ENCODE measurements at places on chromosomes 11 and 22.

DNA sequence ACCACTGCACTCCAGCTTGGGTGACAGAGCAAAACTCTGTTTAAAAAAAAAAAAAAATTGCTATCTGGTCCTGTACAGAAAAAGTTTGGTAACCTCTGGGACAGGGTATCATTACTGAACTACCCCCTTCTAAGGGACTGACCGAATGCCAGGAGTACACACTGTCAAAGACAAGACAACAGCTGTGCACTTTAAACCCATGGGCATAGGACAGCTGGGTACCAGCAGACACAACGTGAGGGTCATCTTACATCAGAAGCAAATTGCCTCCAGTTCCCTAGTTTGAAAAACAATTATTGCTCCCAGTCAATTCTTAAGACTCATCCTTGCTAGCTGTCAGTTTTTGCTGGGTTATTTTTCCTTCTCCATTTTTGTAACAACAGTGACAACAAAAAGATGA lies 17.8 kb downstream of the CD59 start:
- no peak for DNase-seq

- DNase-seq: no peak
These were observed 38.3 kb downstream of the USP35 start for GRCh38 chr11:78226684-78227680.

GRCh38 chr11:70434813-70435278 lies 36.5 kb downstream of the CTTN start:
- no peak for DNase-seq

GRCh38 chr11:3208272-3208671 lies 10.3 kb downstream of the MRGPRG start:
- no peak for DNase-seq

GRCh38 chr11:2211113-2211971 lies 39.7 kb upstream of the TH start:
- DNase-seq: no peak

- no peak for DNase-seq
These were observed 47.7 kb downstream of the WNT11 start for GRCh38 chr11:76158394-76159302.

- DNase-seq: no peak
These were observed 539.6 kb upstream of the CADM1 start for GRCh38 chr11:116043857-116044256.

GRCh38 chr11:6297831-6298230 lies 22.5 kb downstream of the CAVIN3 start:
- no peak for DNase-seq

GRCh38 chr22:40252146-40252545 lies 74.4 kb downstream of the TNRC6B start:
- DNase-seq: no peak

All from stimulated activated naive CD4-positive, alpha-beta T cell (primary cell).